ENCODE measurements at places on chromosomes 6 and 20.

- DNase-seq, result no peak
Observed at GRCh38 chr20:20709887-20710286, 2.6 kb downstream of the RALGAPA2 start.

DNA sequence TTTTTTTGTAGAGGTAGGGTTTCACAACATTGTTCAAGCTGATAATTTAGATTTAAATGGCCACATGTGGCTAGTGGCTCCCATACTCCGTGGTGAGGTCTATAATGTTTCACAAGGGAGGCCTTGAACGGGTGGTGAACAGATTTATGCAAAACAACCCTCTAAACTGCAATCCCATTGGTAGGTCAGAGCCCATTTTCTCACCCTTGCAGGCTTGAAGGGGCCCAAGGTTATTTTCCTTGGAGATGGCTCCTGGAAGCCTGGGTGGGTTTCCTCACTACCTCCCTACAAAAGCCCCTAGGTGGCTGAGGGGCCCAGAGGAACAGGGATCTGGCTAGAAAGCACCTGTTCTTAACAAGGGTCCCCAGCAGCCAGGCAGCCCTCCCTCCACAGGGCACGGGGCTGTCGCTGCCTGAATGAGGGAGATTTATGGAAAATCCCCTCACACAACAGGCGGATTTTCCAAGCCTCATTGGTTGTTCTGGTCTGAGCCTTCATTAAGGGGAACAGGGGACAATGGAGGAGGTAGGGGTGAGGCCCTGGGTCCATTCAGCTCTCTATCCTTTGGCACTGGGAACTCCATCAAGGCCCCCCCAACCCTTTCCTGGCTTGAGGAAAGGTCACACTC is 64.6 kb downstream of the VEGFA start:
- no peak for DNase-seq

DNA sequence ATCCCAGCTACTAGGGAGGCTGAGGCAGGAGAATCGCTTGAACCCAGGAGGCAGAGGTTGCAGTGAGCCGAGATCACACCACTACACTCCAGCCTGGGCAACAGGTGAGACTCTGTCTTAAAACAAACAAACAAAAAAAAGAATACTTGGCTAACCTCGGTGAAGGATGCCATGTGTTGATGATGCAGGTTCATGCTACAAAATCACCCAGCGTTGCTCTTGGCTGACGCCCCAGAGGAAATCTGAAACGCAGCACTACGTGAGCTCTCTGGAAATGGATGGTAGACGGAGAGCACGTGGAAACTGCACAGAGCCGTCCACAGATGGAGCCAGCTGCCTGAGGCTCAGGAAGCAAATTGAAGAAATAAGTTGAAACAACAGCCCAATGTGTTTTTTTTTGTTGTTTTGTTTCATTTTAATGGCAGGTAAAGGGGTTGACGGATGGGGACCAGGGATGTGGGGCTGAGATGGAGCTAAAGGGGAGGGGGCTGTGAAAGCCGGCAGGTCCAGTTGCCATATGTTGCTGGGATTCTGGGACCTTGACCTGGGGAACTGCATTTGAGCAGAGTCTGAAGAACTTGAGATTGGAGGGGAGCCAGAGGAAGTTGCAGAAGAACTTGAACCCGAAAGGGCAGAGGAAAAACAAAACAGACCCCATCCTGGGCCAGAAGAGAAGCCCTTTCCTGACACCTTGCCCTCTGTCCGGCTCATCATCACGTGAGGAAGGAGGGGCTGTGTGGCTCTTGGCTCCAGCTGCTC is 12.8 kb upstream of the MANBAL start:
- DNase-seq, result no peak

- DNase-seq, result no peak
Observed at GRCh38 chr6:6651335-6651734, 62.8 kb downstream of the LY86 start.

- no peak for DNase-seq
Observed at GRCh38 chr20:2820896-2821869, 5.0 kb downstream of the TMEM239 start.

DNA sequence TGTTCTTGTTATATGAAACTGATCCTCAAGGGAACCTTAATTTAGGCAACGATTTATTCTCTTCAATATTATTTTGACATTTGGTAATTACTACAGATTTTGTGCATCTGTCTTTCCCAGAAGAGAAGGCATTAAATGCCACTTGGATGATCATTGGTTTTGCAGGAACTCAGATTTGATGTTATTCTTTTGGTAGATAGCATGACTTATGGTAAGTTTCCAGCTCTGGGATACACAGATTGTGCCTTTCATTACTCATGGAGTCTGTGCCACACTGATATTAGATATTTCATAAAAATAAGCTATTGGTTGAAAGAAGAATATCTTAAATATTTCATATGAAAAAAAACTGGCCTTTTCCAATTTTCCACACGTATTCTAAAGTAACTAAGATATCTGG is 120.1 kb downstream of the AIG1 start:
- no peak for DNase-seq

DNA sequence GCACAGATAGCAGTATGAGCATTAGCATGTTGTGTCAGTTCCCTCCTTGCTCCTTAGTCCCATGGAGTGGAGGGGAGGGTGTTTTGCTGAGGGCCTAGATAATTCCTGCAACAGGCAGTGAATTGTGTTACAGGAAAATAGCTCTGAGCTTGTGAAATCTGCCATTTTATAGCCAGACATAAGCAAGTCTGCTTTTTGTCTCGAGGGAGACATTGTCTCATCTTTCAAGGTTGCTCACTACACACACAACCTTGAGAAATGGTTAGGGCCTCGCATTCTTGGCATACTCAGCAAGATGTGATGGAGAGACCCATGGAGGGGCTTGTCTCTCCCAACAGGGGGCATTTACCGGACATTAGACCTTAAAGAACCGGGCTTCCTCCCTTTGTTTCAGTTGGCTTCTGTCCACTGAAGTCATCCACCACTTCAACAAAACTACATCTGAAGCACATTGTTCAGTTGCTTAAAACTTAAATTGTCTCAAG is 108.0 kb upstream of the FOXO3 start:
- DNase-seq, result no peak

DNA sequence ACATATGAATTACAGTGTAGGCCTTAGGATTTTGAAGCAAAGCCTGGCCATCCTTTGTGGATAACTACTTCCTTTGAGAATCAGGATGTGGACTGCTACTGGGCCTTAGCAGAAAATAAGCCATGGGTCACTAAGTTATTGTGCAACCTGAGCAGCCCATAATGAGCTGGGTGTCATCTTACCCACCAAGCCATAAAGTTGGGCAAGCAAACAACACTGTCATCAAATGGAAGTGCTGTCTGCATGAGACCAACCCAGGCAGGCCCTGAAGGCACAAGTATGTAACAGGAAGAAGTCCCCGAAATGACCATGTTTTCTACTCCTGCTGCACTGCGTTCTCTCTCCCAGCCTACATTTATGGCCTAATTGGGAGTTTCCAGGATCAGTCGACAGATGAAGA is 205.6 kb upstream of the GGTLC1 start:
- DNase-seq, result no peak

DNA sequence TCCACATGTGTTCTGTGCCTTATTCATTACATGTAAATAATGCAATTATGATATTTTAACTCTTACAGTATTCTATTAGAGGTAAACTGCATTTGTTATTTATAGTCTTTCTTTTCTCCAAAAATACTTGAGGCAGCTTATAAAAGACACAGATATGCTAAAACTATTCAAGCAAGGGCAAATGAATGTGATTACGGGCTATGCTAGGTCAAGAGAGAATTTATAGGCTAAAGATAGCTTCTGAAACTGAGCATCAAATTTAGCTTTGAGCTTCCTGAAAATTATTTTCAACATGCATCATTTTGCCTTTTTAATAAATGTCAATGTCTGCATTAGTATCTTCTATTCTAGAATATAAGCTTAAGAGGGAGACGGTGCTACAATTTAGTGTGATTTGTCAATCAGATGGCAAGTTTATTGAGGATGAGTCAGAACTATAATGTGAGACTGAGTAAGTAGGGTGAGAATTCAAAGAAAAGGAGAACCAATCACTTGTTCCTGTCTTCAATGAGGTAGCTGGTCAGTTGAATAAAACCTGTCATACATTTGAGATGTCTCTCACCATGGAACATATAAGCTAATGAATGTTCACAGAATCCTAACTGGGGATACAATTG is 669.4 kb upstream of the CITED2 start:
- DNase-seq, result no peak

GRCh38 chr6:90088009-90088408 is 193.7 kb downstream of the GJA10 start:
- no peak for DNase-seq

GRCh38 chr6:43060034-43060754 is 763 bp downstream of the KLC4 start:
- DNase-seq, result no peak

GRCh38 chr6:52612336-52613054 is 35.6 kb upstream of the TRAM2 start:
- DNase-seq, result no peak

DNA sequence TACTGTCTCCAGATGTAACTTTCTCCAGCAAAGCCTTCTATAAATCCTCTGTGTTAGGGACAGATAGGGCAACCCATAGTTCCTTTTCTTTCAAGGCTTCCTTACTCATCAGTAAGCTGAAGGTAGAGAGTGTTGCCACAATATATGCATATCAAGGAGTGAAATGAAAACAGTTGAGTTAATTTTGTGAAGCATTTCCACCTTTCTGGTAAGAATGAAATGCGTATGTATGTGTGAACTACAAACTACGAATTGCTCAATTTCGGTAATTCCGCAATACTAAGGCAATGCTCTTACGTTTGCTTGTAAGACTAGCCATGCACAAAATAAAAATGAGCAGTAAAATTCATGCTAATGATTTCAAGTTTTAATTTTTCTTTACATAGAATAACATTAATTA is 61.2 kb upstream of the HBS1L start:
- no peak for DNase-seq

- no peak for DNase-seq
Observed at GRCh38 chr6:71393471-71393870, 104.9 kb downstream of the OGFRL1 start.

- DNase-seq, result no peak
Observed at GRCh38 chr6:51303338-51303737, 484.7 kb downstream of the TFAP2B start.

DNA sequence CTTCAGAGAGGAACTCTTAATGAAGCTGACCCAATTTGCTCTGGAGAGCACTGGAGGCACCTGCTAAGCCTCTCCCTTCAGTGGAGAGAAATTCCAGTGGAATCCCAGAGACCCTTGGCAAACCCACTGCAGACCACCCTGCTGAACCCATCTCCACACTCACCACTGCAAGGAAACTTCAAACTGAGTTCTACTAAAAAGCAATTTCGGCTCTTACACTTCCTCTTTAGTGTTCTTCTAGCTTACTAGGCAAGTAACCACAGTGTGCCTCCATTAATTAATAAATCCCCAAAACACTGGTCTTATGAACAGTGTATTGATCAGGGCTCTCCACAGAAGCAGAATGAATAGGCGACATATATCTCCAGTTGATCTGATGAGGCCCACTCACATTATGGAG is 43.0 kb upstream of the HLA-E start:
- no peak for DNase-seq

DNA sequence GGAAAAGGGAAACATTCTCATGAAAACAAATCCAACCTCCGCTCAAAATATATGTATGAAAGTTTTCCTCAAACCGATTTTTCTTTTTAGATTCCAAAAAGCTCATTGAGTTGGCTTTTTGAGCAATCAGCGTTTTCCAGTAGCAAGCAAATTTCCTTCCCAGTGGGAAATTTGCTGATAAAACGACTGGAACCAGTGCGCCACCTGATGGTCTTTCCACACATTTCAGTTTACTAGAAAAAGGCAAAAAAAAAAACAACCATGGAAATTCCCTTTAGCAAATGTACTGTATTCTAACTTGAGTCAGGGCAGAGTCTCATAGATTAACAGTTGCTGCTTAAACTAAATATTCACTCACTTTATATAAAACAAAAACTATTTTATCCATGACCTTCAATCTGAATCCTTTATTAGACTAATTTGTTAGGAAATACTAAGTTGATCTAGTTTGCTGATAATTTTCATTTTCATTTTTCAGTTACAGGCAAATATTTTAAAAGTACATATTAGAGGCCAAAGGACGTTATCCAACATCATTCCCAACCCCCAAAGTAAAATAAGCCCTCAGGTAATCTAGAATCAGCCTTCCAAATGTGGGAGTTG is 271.5 kb downstream of the FOXA2 start:
- no peak for DNase-seq

- no peak for DNase-seq
Observed at GRCh38 chr6:41497994-41498393, 48.2 kb upstream of the FOXP4 start.

DNA sequence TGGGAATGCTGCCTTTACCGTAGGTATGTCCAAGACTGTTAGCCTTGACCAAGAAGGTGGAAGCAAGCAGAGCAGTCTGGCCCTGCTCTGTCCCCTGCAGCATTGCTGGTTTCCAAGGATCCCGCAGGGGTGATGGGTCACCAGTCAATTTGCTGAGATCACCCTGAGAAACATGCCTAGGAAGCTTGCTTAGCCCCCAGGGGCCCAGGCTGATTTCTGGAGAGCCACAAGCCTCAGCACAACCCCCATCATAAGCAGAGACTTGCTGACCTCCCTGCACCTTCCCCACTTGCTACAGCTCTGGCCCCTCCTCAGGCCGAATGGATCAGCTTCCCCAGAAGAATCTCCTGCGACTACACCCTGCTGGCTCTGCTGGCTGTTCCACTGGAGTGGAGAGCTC is 21.5 kb downstream of the ARHGAP40 start:
- DNase-seq, result no peak

- no peak for DNase-seq
Observed at GRCh38 chr6:45633272-45633908, 255.7 kb upstream of the SUPT3H start.

- DNase-seq, result no peak
Observed at GRCh38 chr6:152993431-152993830, 9.1 kb downstream of the MTRF1L start.

- peak; percentile 38 for DNase-seq
Observed at GRCh38 chr20:53922901-53923314, 147.5 kb downstream of the BCAS1 start.

DNA sequence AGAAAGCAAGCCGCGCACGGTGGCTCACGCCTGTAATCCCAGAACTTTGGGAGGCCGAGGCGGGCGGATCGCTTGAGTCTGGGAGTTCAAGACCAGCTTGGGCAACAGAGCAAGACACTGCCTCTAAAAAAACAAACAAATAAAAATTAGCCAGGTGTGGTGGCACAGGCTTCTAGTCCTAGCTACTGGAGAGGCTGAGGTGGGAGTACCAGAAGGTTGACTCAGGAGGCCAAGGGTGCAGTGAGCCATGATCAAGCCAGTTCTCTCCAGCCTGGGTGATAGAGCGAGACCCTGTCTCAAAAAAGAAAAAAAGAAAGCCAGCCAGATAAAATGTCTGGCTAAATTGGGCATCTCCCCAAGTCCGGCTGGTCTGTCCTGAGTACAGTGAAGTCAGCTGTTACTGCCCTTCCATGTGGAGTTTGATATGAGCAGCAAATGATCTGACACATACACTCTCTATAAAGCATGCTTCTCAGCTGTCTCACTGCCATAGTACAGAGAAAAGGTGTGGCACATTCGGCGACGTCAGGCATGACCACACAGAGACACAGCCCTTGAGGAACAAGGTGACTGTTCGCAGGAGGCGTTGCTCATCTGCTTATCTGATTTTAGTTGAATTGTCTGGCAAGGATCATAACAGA is 13.0 kb downstream of the CD83 start:
- DNase-seq, result no peak

All from memory B cell (primary cell).